Activated CD4-positive, alpha-beta T cell treated with anti-CD3 and anti-CD28 coated beads, Interleukin-2, amount 50 U/mL, for 16 hours (primary cell): ENCODE measurements at places on chromosomes 16 and 17.
A peak's percentile ranks its signal among the peaks of the same experiment; 100 is the strongest.

GRCh38 chr17:4544951-4545216 is 10.3 kb downstream of the MYBBP1A start:
- DNase-seq, result no peak

GRCh38 chr16:27304881-27305745 is 8.7 kb upstream of the IL4R start:
- DNase-seq, result no peak

- peak; percentile 87 for DNase-seq
These were observed 291.6 kb upstream of the TNRC6C start for GRCh38 chr17:77666881-77667395.

GRCh38 chr16:52921104-52921503 is 131.6 kb downstream of the CHD9NB start:
- DNase-seq, result no peak

DNA sequence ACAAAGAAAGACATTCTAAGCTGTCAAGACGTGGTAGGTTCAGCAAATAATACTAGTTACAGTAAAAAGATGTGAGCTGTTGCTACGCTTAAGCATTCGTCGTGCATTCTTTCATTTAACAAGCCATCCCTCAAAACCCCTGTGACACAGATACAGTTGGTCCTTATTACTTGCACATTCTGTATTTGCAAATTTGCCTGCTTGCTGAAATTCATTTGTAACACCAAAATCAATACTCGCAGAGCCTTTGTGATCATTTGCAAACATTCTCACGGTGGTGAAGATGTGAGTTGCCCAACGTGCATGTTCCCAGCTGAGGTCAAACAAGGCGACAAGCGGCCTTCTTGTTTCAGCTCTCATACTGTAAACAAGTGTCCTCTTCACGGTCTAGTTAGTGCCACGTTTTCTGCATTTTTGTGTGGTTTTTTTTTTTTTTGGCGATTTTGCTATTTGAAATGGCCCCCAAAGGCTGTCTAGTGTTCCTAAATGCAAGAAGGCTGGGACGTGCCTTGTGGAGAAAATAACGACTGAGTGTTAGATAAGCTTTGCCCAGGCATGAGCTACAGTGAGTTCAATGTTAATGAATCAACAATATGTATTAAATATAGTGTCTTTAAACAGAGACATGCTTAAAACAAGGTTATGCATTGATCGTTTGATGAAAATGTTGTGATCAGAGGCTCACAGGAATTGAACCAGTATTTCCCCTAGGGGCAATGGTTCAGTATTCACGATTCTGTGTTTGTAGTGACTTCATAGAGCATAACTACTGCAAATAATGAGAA is 84.1 kb downstream of the RAB11FIP4 start:
- DNase-seq, result no peak

- DNase-seq, result no peak
These were observed 10.2 kb downstream of the PRR29 start for GRCh38 chr17:64008346-64008745.

DNA sequence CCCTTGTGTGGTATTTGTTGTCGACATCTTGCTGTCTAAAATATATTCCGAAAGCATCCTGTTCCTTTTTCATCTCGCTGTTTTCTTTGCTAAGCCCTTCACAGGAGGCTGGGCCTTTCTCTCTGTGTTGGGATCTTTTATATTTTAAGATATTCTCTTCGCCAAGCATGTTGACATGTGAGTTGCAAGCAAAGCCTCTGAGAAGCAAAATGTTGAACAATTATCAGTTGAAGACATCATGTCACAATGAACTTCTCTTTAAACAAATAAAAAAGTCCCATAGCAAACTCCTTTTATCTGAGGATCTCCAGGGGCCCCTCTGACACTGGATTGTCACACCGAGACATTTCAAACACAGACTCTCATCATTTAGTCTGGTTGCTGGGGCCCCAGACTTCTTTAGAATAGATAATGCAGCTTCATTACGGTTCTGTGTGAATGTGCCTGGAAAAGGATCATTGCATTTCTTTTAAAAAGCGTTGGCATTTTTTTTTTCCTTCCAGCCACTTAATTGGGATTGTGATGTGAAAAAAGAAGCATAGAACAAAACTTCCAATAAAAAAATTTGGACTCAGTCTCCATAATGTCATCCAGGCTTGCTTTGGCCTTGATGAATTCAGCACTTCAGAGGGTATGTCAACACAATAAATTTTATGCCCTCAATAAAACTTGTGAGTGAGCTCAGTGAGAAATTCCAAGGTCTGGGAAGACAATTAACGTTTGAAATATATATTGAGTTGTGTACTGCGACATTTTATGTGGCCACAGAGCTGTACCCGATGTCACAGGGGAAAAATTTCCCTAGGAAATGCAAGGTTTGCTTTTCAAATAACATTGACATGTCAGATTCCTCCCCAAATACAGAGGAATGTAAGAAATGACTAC is 496.8 kb downstream of the XYLT1 start:
- DNase-seq, result no peak

- no peak for DNase-seq
These were observed 5.9 kb downstream of the CYGB start for GRCh38 chr17:76531486-76532038.

DNA sequence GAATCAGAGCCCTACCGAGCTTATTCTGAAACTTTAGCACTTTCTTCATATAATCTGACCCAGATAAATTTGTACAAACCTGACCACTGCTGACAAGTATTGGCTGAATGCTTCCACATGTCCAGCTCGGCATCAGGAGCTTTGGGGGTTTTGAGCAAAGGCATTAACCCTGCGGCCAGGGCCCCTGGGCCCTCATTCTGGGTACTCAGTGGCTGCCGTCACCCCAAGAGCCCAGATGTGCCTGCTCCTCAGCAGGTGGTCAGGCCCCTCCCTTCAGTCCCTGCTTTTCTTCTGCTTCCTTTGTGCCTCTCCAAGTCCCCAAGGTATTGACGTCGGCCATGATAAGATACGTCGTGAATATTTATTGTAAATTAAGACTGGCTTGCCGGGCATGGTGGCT is 47.3 kb upstream of the CHMP6 start:
- DNase-seq, result no peak

DNA sequence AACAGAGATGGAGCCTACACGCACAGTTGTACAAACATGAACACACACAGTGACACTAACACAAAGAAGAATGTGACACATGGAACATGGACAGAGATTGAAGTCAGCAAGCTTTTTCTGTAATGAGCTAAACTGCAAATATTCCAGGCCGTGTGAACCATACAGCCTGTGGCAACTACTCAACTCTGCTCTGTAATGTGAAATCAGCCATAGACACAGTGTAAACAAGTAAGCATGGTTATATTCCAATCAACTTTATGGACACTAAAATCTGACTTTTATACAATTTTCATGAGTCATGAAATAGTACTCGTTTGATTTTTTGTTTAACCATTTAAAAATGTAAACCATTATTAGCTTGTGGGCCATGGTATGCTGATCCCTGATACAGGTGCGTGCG is 120.2 kb downstream of the SMG6 start:
- no peak for DNase-seq

GRCh38 chr16:73151225-73151624 is 103.3 kb upstream of the ZFHX3 start:
- DNase-seq, result no peak

- peak; percentile 30 for DNase-seq
These were observed 21.2 kb downstream of the SOCS3 start for GRCh38 chr17:78338486-78339259.

DNA sequence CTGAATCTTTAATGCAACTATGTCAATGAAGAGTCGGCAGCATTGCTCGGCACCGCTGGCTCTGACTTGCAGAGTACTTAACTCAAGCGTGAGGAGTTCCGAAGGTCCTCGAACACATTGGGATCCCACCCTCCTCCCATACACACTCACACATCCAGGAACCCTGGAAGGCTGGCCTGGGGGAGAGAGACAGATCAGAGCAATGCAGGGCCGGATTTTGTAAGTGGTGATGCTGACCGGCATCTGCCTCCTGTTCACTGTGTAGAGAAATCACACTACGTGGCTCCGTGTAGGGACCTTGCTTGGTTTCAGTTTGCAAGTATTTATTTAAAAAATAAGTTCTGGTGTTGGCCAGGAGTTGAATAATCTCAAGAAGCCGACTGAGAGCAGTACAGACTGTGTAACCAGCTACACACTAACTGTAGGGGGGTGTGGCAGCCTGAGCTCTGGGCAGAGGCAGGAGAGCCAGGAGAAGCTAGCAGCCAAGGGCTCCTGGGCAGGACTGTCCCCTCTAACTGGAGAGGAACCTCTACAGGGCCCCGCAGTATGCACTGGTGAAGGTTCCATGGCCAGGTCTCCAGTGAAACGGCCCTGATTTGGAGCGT is 190.2 kb upstream of the TNRC6C start:
- no peak for DNase-seq

DNA sequence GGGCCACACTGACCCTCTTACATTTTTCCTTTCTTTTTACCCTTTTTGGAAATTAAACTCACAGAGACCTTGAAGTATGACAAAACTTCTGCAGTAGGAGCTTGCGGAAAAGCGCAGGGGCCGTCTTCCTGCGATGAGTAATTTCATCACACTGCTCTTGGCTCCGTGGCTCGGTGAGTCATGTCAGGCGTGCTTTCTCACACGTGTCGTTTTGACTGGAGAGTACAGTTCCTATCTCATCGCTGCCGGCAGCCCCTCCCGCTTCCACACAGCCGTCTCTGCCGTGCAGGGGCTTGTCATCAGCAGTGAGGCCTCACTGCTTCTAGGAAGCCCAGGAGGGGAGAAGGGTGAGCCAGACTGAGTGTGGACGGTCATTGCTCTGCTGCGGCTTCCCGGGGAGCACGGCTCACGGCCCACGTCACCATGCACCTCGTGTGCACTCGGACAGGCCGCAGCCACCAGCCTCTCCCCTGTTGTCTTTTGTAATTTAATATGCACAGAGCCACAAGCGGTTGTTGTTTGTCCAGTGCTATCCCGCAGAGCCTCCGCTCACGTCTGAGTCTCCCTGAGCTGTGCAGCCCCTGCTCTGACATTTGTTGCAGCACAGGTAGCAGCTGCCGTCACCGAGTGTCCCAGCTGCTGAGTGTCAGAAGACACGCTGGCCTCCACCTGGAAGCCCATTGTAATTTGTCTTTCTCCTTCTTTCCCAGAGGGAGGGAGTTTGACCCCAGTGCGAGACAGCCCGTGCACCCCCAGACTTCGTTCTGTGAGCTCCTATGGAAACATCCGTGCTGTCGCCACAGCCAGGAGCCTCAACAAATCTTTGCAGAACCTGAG is 99.4 kb upstream of the CHMP6 start:
- DNase-seq, result peak; percentile 98

- no peak for DNase-seq
These were observed 834.2 kb upstream of the SOX9 start for GRCh38 chr17:71286625-71287024.

DNA sequence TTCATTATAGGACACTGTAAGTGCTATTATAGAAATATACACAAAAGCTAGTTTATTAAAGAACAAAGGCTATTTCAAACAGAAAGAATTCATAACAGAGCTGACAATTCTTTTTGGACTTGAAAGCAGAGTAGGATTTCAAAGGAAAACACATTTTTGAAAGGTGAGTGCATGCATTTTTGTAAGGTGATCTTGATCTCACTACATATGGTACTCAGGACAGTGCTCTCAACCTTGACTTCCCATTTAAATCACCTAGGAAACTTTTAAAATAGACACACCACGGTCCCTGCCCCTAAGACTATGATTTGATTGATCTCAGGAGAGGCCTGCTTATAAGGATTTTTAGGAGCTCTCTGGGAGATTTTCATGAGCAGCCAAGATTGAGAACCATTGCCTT is 1362.0 kb downstream of the CDH8 start:
- DNase-seq, result no peak

DNA sequence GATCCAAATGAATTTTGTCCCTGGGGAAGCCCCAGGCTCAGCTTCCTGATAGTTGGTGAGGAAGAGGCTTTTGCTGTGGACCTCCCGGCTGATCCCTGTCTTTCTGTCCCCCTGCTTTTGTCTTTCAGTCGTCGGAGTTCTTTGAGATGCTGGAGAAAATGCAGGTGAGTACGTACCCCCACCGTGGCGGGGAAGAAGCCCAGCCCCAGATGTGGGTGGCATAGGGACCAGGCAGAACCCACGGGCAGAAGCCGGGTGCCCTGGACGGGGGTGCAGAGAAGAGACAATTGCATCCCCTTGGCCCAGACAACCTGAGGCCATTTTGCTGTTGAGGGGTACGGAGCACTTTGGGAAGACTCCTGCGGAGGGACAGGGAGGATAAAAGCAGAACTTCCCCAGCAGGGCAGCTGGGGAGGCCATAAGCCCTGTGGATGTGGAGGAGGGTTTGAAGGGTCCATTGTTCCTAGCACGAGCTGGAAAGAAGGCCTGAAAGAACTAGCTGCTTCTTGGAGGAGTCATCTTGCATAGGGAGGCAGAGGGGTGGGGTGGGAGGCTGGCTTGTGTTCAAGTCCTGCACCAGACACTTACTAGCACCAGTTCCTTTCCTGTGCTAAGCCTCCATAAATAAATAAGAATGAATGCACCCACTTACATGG is 105.6 kb downstream of the OR1D5 start:
- no peak for DNase-seq

DNA sequence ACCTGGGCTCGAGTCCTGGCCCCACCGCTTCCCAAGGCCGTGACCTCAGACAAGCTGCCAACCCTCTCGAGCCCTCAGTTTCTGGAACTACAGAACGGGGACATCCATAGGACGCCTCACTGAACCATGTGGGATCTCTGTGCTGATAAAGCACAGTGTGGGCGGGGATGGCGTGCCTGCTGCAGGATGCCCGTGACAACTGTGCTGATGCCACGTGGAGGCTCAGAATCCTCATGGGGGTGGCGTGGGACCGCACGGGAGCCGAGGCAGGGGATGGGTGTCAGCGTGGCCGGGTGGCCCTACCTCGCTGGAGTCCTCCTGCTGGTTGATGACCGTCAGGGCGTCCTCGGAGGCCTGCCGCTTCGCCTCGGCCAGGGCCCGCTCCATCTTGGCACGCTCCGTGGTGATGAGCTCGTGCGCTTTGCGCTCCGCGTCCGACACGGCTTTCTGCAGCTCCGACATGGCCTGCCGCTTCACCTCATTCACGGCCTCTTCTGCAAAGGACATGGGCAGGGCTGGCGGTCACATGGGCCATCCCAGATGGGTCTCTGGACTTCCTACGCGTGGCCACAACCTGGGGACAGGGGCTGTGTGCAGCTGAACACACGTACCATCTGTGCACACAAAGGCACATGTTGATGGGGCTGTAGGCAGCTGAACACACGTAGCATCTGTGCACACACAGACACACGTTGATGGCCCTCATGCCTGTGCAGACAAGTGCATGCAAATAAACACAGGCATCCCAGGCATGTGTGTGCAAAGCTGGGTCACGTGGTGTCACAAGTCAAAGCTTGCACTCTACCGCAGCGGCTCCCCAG is 12.7 kb upstream of the PABPN1L start:
- no peak for DNase-seq

DNA sequence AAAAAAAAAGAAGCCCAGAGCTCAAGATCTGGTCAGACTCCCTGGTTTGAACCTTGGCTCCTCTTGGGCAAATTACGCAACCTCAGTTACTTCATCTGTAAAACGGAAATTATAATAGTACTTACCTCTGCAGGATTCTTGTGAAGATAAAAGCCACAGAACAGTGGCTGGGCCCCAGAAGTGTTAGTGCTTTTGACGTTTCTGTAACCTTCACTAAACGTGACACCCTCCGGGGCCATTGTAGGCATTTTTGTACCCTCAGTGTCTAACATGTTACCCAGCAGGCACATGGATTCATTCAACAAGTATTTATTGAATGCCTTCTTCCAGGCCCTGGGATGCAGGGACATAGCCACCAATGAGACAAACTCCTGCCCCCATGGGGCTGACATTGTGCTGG is 58.0 kb downstream of the PITPNC1 start:
- DNase-seq, result peak; percentile 82
